ENCODE measurements at places on chromosomes 3 and 15.

- no peak for DNase-seq
Observed at GRCh38 chr15:90033448-90033847, 32.3 kb downstream of the ZNF710 start.

- DNase-seq: no peak
Observed at GRCh38 chr3:38085311-38085942, 46.4 kb downstream of the DLEC1 start.

DNA sequence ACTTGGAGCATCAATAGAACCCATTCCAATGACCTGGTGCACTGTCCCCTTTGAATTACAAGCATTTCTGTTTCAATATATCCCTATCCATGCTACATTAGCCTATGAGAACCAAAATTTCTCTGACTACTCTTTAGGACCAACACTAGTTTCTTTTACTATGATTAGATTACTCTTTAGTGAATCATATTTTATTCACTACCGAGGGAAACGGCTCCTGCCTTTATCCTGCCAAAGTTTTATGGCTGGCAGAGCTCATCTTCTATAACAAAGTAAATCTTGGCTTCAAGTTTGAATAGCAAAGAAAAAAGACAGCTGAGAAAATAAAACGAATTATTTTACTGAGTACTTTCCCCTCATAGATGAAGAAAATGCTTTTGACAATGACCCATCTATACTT, 120.9 kb downstream of the SLC9A9 start:
- no peak for DNase-seq

GRCh38 chr15:34889476-34889875, 80.1 kb downstream of the AQR start:
- no peak for DNase-seq

GRCh38 chr3:152071924-152072323, 196.8 kb upstream of the MBNL1 start:
- DNase-seq: peak; percentile 54

DNA sequence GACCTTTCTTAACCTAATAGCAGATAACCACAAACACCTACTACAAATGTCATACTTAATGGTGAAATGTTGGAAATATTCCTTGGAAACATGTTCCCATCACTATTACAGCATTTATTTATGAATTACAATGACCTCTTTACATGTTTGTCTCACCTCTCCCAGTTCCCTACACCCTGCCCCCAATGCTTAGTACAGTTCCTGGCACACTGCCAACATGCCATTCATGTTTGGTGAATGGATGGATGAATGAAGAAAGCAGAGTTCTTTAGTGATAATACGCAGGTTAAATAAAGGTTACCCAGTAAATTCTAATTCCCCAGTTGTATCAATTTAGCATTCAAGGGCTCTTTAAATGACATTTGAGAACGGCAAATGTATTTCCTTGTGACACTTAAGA, 259.9 kb upstream of the ATP11B start:
- DNase-seq: no peak

- DNase-seq: peak; percentile 25
Observed at GRCh38 chr15:61195116-61196002, 33.7 kb downstream of the RORA start.

- peak; percentile 24 for DNase-seq
Observed at GRCh38 chr3:197456261-197457091, 99.3 kb downstream of the BDH1 start.

DNA sequence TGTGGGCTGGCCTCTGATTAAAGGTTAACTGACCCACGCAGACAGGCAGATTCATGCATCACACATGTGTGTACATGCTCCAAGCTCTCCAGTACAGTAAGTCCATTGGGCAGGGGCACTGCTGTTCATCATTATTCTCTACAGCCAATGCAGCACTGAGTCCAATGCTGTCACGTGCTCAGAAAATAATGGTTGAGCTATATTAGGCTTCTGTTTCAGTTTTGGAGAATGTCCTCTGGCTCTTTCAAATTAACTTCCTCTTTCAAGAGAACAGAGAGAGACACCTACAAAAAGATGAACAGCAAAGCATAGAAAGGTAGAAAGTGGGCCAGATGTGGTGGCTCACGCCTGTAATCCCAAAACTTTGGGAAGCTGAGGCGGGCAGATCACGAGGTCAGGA, 202.6 kb downstream of the MEX3B start:
- DNase-seq: no peak

- DNase-seq: no peak
Observed at GRCh38 chr15:95470997-95471689, 859.4 kb upstream of the NR2F2 start.

DNA sequence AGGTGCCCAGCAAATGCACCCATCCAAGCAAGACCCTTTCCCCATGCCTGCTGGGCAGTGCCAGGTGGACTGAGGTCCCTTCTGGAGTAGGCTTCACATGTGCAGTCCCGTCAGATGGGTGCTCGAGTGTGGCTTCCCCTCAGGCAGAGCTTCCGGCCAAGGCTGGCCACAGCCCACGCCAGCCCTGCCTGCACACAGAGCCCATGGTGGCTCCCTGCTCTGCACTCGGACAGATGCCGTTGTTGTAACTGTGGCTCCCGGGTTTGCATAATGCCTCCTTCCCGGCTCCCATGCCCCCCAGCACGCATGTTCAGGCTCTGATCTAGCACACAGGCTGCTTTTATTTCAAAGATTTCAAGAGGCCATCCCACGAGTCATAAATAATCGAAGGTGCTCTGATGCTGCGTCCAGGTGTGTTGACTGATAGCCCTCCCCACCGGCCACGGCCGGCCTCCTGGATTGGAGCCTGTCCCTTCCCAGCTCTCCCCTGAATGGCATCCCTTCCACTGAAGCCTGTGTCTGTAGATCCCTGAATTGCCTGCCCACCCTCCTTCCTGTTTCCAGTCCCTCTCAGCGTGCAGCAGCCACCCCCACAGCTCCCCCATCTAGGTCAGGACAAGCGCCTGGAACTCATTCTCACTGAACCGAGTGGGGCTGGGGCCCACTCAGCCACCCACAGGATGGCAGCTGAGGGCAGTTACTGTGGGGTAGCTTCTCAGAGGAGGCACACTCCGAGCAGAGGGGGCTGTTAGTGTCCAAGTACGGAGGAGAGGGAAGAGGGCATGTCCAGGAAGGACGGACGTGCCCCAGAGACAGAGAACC, 100.0 kb upstream of the LINGO1 start:
- no peak for DNase-seq

DNA sequence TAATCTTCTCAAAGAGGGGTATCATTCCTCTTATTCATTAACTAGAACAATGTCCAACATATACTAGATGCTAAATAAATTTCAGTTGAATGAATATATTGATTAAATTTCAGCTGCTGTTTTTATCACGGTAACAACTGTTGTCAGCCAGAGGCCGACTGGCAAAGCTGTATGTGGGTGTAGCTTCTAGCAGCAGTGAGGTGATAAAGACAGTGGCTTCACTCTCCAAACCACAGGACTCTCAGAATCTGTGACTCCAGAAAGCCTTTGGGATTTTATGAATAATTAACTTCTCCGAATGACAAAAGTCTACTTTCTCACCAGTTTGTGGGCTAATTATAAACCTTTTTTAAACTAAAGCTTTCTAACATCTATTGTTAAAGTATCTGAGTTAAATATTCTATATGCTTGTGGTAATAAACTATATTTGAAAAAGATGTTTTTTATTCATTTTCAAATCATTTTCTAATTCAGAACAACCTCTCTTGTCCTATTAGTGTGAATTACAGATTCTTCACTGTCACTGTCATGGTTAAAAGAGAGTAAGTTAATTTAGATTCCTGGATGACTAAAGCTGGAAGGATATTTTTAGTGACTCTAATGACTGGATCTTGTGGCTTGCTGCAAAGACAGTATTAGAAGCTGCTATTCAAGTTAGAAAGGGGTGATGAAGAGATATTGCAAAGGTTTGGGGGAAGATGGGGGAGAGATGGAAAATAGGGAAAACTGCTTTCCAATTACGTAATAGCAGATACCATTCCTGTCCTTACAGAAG, 796.4 kb upstream of the ARPP21 start:
- no peak for DNase-seq

DNA sequence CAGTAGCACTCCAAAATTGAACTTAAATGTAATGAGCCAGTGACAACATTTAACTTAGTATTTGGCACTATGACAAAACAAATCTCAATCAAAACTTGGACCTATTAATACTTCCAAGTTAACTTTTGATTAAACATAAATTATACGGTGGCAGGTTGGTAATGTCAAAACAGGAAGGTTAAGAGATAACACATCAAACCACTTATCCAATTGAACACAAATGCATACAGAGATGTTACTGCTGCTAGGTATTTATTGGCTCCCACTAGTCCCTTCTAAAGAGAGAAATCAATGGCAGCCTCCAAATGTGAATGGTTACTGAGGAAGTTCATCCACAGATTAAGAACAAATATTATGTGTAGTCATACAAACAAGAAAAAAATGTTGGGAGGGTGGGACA, 1.8 kb downstream of the GSK3B start:
- no peak for DNase-seq

DNA sequence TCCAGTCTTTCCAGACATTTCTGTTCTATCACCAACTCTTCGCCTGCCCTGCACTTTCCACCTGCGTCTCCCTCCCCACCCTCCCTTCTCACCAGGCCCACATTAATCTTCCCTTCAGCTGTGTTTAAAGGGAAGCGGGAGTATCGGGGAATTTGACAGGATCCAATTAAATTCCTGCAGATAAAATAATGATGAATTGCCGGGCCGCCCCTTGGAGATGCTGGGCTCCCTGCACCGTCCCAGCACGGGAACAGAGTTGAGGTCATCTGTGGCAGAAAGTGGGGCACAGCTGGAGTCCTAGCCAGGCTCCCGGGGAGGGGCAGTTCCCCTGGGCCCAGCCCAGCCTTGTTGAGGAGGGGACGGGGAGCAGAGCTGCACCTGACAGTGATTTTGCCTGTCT, 30.3 kb downstream of the PLXNA1 start:
- DNase-seq: no peak

- DNase-seq: no peak
Observed at GRCh38 chr3:108200578-108200977, 21.6 kb downstream of the IFT57 start.

DNA sequence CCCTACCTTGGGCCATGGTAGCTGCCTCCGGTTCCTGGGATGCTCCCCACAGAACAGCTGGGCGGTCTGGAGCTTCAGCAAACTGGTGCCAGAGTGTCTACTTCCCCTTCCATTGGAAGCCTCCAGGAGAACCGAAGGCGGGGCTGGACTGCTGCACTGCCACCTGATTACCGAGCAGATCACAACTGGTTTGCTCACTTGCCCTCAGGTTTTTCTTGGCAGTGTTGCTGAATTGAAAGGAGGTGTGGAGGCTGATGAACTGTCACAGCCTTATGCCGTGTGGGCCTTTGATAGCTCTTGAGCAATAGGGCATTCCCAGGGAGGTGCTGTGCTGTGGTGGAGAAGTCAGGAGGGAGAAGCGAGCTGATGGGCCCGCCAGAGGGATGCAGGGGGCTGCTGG, at the start of gene TGM5:
Gene TGM5, minus strand, starts transcription at position 95 of the 400 bp plus-strand sequence. Its CDS starts 79 bp downstream, at position 16.
- DNase-seq: no peak

DNA sequence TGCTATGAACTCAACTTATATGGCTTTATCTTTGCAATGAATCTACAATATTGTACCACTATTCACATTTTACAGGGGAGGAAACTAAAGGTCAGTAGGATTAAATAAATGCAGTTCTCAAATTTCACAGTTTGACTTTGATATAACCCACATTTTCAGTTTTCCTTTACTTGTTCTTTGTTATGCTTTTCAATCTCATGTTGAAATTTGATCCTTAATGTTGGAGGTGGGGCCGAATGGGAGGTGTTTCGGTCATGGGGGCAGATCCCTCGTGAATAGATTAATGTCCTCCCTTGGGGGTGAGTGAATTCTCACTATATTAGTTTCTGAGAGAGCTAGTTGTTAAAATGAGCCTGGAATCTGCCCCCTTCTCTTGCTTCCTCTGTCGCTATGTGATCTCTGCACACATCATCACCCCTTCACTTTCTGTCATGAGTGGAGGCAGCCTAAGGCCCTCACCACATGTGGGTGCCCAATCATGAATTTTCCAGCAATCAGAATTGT, 44.7 kb downstream of the CD200 start:
- no peak for DNase-seq

- DNase-seq: no peak
Observed at GRCh38 chr3:67683522-67683921, 29.1 kb upstream of the SUCLG2 start.

DNA sequence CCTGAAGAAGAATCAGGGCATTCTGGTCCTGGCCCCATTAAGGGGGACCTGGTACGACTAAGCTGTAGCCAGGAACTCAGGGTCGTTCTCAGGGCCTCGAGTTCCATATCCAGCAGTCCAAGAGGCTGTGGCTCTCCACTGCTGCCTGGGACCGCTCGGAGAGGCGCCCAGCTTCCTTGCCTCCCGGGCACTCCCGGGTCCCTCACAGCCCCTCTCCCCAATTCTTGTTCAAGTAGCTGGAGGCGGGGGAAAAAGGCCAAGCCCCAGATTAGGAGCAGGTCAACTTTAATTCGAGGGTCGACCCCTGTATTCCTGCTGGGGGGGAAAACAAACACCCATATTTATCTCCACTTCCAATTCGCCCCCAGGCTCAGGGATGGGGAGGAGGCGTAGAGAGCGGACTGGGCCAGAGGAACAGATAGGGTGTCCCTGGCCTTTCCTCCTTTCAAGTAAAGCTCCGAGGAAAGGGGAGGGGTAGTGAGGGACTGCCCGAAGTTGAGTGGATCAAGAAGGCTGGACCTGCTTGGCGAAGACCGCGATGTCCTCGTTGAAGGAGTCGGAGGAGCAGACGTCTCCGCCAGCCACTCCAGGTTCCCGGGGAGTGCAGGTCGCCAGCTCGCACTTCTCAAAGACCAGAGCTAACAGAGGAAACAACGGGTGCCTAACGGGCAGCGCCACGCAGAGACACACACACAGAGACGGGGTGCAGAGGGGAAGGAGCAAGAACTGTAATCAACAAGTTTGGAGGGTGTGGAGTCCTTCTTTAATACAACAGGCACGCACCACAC, 4.4 kb downstream of the MEIS2 start:
- no peak for DNase-seq

DNA sequence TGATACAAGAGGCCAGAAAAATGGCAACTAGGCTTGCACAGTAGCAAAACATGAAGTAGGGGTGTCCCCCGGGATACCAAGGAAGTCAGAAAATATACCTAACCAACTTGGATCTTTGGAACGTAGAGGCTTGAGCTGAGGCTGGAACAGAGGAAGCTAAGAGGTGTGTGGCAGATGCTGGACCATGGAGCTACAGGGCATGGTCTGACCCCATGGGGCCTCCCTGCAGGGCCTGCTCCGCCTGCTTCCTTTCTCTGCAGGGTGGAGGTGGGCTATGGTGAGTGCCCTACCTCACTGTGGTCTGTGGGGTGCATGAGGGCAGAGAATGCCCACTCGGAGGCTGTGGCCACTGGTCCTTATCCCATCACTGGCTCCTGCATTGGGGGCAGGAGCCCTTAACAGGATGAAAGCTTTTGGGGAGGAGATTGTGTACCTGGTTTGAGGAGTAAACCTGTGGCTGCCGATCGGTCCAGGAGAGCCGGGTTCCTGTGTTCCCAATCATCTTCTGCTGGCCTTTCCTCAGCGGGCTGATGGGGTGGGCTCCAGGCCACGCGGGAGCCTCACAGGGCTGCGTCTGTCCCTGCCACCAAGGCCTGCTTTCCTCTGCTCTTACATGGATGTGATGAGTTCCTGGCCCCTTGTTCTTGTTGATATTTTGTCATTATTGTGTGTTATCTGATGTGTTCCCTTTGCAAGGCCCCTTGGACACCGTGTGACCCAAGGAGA, 96.8 kb downstream of the OCA2 start:
- no peak for DNase-seq

- no peak for DNase-seq
Observed at GRCh38 chr3:158717576-158717975, 14.7 kb downstream of the RARRES1 start.
